ENCODE measurements at places on chromosomes 1 and 21.

- no peak for DNase-seq
Measured at GRCh38 chr1:10630661-10631120, 155.9 kb downstream of the PEX14 start.

DNA sequence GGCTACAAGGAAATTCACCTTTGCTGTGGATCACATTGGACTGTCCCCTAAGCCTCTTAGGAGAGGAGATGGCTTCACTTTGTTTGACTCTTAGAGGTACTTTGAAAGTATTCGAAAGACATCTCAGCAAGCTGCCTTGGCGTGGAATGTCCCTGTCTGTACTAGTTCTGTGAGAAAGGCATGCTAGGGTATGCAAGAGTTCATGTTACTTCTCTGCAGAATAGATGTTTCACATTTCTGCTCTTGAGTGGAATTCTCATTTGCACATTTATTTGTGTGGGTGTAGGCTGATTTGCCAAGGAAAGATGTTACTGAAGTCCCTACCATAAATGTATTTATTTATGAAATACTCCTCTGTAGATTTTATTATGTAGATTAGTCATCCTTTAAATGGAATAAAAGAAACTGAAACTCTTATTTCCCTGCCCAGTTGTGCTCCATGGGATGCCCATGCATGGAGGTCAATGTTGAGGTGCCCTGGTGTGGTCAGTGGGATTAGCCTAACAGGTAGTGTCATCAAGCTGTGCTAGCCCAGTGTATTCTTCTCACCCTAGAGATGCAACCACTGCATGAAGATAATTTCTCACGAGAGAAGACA is 13.8 kb downstream of the MIA3 start:
- no peak for DNase-seq

GRCh38 chr1:30451532-30452125 is 271.8 kb downstream of the MATN1 start:
- no peak for DNase-seq

- no peak for DNase-seq
Measured at GRCh38 chr1:191912517-191912916, 245.7 kb upstream of the RGS18 start.

DNA sequence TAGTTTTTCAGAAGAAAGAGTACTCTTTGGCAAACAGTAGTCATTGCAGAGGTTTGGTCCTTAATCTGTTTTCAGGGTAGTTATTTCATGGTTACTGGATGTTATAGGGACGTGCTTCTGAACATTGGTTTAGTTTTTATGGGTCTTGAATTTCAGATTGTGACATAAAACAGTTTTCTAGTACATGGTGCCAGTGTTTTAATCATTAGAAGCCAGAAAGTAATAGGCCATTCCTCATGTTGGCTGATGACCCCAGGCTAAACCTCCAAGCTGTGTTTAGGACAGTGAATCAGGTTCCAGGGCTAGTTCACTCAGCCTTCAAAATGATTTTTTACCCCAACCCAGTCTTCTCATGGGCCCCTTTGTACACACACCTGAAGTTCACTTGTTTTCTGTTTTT is 73.3 kb downstream of the OLFML2B start:
- no peak for DNase-seq

GRCh38 chr1:66405061-66405460 is 128.9 kb upstream of the SGIP1 start:
- DNase-seq: no peak

DNA sequence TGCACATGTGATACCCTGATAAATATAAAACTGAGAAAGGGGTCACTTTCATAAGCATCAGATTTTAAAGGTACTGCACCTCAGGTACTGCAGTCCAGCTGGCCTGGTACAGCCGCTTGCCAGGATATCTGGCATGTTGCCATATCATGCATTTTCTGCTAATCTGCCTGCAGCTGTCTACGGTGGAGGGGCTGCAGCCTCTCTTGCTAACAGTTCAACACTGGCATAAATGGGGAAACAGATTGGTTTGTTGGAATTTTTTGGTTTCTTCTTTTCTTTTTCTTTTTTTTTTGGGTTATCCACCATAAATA is 71.5 kb downstream of the MIS18A start:
- no peak for DNase-seq

DNA sequence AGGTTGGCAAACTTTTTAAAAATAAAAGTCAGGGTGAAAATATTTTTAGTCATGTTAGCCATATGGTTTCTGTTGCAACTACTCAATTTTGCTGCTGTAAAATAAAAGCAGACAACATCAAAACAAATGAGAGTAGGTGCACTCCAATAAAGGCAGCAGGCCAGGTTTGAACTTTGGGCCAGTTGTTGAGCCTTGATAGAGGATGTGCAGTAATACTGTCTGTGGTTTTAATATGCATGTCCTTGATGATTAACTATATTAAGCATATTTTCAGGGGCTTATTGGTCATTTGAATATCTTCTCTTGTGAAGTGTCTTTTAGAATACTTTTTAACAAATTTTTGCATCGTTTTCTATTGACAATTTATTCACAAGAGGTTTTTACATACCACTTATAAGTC is 1399.9 kb upstream of the B3GALT2 start:
- DNase-seq: peak; percentile 50

- DNase-seq: no peak
Measured at GRCh38 chr1:63975481-63975880, 201.7 kb downstream of the ROR1 start.

- peak; percentile 40 for DNase-seq
Measured at GRCh38 chr21:41482301-41482700, 25.7 kb downstream of the TMPRSS2 start.

- DNase-seq: no peak
Measured at GRCh38 chr1:108130794-108131193, 69.3 kb downstream of the SLC25A24 start.

DNA sequence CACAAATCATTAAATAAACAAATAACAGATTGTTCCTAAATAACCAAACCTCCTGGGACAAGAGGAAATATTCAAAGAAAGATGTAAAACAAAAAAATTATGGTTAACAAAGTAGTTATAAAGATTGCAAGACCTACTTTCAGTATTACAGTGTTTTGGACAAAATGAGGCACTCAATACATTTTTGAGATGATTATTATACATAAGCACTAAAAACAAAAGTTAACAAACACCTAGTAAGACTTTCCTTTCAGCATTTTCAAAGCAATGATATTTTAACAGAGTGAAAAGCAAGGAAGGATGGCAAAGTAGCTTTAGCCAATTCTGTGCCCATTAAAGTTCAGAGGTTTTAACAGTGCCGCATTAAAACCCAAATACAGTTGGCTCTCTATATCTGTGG is 17.2 kb downstream of the OMA1 start:
- no peak for DNase-seq

GRCh38 chr1:10400013-10400412 is 1.1 kb downstream of the PGD start:
- no peak for DNase-seq

DNA sequence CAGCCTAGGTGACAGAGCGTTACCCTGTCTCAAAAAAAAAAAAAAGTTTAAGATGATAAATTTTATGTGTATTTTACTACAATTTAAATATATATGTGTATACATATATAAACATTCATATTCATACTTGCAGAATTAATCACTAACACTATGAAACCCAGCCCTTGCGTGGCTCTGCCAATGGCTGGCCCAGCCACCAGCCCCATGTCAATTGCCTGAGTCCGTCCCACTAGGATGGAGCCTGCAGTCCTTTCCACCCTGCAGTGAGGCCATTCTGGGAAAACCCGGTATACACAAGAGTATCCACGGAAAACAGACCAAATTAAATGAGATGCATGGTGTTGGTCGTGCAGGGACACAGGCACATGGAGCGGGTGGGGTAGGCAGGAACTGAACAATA is 49.7 kb downstream of the TCP10L start:
- no peak for DNase-seq

- no peak for DNase-seq
Measured at GRCh38 chr1:39695016-39695415, 3.8 kb upstream of the HPCAL4 start.

- DNase-seq: no peak
Measured at GRCh38 chr1:59688976-59689375, 125.8 kb upstream of the HOOK1 start.

GRCh38 chr21:34844924-34845238 is 176.1 kb downstream of the CLIC6 start:
- DNase-seq: no peak

DNA sequence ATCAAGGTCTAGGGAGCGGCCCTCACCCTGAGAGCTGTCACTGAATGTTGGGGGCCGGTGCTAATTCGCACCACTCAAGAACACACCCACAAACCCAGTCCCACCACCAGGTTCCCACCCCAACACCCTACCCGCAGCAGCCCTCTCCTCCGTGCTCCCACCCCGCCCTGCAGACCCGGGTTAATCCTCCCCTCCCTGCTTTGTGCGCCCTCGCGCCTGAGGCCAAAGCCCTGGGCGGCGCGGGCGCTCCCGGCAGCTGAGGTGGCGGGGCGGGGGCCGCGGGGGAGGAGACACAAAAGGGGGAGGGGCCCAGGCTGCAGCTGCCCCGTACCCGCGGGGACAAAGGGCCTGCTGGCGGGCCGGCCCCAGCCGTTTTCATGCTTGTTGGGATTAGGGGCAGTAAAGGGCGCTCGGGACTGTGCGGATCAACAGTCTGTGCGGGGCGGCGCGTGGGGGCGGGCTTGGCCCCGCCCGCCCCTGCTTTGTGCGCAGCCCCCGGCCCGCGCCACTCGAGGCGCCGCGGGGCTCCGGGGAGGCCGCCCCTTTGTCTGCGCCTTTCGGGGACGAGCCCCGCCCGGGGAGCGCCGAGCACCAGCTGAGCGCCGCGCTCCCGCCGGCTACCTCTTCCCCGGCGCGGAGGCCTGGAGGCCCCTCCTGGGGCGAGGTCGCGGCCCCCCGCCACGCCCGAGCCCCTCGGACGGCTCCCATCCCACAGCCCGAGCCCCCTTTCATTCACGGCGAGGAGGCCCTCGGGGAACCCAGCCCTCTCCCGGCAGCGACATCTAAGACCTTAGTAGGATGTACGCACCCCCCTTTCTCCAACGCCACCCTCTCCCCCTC is 10.9 kb downstream of the C1orf216 start:
- DNase-seq: no peak

DNA sequence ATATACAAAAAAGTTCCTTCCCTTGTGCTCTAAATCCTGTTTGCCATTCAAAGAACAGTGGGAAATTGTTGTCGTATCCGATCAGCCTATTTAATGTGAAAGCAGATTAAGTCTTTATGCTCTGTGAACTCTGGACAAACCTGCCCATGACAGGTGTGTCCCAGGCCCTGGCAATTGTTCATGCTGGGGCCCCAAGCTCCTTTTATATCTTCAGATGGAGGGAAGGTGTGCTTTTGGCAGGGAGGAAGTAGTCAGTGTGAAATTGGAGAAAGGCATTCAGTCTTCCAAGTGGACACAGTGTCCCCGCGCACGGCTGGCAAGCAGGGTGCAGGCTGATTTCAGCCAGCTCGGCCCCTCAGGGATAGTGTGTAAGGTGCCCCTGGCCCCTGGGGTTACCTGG is 135.1 kb upstream of the F3 start:
- DNase-seq: no peak

GRCh38 chr1:230778916-230779590 is 31.9 kb downstream of the CAPN9 start:
- DNase-seq: peak; percentile 36

DNA sequence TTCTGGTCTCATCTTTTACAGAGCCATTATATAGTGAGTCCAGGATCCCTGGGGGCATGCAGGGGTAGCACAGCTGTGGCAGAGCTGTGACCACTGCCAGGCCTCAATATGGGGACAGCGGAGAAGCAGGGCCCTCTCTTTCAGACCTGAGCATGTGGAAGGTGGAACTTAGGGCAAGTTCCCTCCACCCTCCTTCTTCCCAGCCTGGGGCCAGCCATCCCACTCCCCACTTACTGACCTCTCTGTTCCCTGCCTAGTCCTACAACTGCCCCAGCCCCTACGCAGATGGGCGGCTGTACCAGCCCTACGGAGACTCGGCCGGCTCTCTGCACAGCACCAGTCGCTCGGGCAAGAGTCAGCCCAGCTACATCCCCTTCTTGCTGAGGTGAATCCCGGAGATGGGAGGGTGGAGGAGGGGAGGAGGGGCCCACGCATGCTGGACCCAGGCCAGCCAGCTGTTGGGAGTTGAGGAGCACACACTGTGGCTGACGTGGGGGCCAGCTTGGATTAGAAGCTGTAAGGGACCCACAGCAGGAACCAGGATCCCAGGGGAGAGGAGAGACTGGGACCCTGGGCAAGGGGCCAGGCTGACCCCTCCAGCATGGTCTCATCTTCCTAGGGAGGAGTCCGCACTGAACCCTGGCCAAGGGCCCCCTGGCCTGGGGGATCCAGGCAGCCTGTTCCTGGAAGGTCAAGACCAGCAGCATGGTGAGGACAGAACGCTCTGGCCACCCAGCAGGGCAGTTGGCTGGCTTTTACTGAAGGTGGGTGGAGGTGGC is 10.7 kb downstream of the PSRC1 start:
- no peak for DNase-seq

DNA sequence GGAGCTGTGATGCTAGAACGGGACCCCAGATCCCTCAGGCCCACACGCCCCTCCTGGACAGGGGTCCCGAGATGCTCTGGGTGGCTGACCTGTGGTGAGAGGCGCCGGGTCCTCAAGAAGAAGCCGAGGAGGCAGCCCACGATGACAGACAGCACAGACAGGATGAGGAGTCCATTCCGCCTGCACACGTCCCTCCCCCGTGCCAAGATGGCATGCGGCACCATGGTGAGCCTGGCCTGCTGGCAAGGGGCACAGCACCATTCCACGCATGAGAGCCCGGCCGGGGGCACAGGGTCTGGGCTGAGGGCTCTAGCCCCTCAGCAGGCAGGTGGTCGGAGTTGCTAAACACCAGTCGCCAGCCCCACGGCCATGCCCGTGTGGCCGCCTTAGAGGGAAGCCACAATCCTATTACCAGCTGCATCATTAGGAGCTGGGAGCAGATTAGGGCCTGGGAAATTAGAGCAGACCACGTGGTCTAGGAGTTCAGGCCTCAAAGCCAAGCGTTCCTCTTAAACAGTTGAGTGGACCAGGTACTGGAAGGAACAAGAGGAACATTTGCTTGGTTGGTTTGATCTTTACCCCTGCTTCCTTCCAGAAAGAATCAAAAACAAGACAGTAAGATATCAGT is at the start of gene SLC1A7:
TSS of gene SLC1A7 (minus strand) at position 413 of the 628 bp plus-strand sequence. CDS start at position 224, 189 bp downstream.
- DNase-seq: no peak

GRCh38 chr1:202130816-202131522 is 8.3 kb downstream of the GPR37L1 start:
- DNase-seq: no peak

DNA sequence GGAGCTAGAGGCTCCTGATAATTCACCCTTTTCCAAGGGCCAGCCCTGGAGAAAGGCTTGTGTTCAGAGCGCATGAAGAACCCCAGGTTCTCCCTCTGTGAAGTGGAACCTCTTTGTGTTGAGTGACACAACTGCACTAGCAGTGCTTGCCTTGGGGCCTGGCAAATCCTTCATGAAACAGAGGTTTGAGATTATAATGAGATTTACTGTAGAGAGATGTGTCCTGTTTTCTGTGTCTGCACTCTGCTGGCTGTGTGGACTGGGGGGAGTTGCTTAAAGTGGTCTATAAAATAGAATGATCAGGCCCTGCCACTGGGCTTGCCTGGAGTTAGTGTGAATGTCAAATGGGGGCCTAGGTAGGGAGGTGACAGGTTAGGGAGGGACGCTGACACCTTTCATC is 11.5 kb upstream of the TNFRSF1B start:
- DNase-seq: no peak
